CD4-positive, alpha-beta T cell treated with Interleukin-15 for 4 hours (primary cell): ENCODE measurements at places on chromosomes 7 and 10.
A peak's percentile ranks its signal among the peaks of the same experiment; 100 is the strongest.

GRCh38 chr7:49635800-49636199 is 137.6 kb upstream of the VWC2 start:
- DNase-seq = no peak

DNA sequence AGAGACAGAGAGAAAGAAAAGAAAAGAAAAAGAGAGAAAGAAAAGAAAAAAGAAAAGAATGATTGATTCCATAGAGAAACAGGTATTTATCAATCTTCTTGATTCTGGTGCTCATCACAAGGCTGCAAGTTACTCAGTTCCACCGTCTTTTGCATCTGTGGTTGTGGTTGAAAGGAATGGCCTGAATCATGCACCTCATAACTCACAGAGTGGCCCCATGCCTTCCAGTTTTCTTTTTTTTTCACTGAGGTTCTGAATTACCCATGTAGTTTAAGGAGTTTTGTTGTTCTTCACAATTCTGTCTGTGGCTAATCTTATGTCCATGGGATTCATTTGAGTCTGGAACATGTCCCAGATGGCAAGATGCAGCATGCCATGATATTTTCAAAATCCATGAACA is 156.0 kb downstream of the ZNF33B start:
- no peak for DNase-seq

DNA sequence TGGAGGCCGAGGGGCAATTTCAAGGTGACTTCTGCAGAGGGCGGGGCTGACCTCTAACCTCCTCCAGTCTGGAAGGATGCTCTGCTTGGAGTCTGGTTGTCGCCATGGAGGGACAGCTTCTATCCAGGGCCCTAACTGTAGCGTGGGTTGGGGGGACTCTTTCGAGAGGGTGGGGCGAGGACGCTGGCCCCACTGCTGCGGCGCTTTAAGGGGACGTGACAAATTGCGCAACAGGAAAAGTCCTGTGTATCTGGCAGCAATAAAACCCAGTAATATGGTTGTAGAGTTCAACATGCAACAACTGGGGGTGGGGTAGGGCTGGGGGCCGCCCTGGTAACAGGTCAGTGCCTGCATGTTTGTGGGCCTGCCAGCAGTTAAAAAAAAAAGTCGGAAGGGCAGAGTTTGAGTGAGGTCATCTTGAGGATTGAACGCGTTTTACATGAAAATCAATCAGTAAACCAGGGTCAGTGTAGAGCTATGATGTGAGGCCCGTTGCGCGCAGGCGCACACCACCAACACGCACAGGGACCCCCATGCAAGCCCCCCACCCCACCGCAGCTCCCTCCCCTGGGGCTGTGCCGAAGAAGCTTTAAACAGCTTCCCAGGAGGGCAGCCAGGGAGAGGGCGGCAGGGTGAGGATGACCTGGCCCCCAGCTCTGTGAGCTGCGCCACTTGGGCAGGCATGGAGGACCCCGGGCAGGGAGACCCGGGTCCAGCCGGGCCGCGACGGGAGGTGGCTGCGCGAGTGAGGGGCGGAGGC is 4.3 kb downstream of the SHH start:
- DNase-seq = no peak

GRCh38 chr7:2936301-2936700 is 92.2 kb upstream of the GNA12 start:
- DNase-seq = no peak

- DNase-seq = no peak
These were observed 152.4 kb upstream of the GNAI1 start for GRCh38 chr7:79982141-79982770.

GRCh38 chr10:2837674-2838073 is 229.7 kb upstream of the PFKP start:
- no peak for DNase-seq

DNA sequence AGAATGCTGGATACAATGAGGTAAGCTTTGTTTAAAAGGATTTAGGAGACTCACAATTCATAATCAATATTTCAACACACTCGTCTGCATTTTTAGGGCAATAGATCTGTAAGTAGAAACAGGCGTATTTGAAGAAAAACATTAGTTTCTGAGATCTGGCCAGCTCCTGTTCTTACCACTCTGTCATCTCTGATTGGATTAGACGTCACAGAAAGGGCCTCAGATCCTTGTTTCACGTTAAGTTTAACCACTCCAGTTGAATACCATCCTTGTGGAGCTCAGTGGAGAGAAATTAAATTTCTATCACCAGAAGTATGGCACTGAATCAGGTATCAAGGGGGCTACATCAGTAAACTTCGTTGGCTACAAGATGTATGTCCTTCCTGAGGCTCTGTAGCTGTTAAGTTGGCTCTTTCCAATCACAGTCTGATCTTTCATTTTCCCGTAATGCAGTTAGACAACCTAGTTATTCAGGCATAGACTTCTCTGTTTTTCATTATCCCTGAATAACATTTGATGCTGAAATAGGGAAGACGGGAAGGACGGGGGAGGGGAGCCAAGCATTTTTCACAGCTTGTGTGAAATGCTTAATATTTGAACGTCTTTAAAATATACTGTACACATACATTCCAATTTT is 659.2 kb upstream of the GALNT17 start:
- DNase-seq = no peak

- no peak for DNase-seq
These were observed 259.3 kb downstream of the ARHGAP12 start for GRCh38 chr10:31669357-31669756.

DNA sequence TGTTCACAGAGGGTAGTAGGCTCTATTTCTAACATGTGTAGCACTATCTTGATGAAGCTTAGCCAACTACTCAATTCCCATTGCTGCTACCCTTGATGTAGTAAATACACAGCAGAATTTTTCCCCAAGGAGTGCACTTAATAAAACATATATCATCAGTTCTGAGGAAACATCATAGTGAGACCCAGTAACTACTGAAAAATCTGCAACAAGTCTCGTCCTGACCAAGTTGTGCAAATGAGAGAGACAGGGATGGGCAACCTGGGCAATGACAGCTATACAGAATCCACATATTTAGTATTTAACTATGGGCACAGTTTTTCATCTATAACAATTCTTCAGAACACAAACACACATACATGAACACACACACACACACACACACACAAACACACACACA is 1073.8 kb upstream of the SORCS1 start:
- no peak for DNase-seq

DNA sequence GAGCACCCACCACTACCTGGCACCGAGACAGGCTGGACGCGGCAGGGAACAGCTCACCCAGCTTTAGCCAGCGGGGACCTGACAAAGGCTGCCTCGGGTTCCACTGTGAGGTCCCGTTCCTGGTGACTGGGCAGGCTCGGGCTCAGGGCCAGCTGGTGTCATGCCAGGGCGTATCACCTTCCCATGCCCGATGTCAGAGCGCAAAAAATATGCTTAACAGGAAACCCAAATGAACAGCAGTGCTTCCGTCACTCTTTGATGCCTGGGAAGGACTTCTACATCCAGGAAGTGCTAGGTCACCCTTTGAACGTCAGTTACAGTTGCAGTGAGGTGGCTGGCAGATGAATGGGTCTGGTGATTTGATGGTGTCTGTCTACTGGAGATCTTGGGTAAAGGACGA is 106.0 kb downstream of the ADARB2 start:
- DNase-seq = no peak

- no peak for DNase-seq
These were observed 42.9 kb downstream of the MKI67 start for GRCh38 chr10:128083191-128083895.

- DNase-seq = no peak
These were observed 150.1 kb downstream of the SNX10 start for GRCh38 chr7:26441611-26442277.

DNA sequence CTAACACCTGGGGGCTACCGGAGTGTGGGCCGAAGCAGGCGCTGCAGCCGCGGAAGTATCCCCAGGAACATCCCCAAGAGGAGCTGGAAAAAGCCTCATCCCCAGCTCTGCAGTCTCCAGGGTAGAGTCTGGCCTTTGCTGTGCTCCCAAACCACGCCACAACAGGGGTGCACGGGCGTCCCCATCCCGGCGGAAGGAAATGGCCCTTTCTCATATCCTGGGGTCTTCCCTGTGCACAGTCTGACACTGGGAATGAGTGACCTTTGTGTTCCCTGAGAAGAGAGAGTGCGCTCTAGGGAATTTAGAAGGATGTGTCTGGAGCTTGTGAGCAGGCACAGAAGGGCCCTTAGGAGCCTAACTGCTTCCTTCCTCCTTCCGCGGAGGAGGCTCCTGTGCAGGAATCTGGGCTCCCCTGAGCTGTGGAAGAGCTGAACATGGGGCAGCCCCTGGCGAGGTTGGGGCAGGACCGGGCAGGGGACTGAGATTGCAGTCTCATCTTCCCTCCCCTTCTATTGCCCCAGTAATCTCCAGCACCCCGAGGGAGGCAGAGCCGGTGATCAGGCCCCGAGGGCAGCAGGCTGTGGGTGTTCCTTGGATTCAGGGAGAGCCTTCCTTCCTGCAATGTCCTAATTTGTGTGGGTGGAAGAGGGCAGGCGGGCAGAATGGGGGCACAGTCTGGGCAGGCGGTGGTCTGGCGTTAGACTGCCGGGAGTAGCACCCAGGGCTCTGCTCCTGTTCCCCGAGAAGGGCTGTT is 1.3 kb downstream of the REPIN1 start:
- DNase-seq = no peak

GRCh38 chr10:69358148-69358795 is 58.4 kb downstream of the TACR2 start:
- no peak for DNase-seq

DNA sequence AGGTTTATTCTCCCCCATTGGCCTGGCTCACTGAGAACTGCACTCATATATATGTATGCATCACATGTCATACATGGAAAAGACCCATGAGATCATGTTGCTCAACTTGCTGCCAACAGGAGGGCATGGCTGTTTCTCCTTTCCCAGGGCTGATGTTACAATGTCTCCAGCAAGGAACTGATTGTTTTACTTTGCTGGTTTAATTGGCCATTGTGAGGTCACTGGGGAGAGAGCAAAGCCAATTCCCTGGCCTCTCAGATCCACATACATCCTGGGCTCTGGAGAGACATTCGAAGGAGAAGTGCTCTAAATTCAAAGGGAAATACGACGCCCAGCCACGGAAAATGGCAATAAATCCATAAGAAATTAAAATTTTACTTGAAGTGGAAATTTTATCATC is 287.8 kb downstream of the WDR11 start:
- DNase-seq = no peak

DNA sequence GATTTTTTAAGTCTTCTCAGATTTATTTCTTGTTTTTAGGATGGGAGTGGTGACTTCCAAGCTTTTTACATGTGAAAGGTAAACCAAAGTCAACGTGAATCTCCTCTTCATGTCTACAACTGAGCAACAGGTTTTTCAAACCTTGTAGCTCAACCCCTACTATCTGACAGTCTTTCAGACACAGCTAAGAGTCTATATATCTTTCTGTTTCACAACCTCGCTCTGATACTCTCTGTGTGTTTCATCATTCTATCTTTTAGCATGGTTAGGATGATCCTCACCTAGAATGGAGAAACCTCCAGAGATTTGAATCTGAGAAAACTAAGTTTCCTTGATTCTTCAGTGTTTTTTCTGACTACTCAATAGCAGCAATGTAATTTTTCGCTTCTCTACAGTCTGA is 96.1 kb downstream of the EPDR1 start:
- DNase-seq = no peak

- DNase-seq = peak; percentile 64
These were observed 24.6 kb downstream of the PRSS2 start for GRCh38 chr7:142795339-142795863.

GRCh38 chr10:95578619-95579018 is 17.4 kb upstream of the SORBS1 start:
- DNase-seq = no peak

DNA sequence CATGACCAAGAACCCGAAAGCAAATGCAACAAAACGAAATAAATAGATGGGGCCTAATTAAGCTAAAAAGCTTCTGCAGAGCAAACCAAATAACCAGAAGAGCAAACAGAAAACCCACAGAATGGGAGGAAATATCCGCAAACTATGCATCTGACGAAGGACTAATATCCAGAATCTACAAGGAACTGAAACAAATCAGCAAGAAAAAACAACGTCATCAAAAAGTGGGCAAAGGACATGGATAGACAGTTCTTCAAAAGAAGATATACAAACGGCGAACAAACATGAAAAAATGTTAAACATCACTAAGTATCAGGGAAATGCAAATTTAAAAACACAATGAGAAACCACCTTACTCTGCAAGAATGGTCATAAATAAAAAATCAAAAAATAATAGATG is 35.3 kb upstream of the CACUL1 start:
- DNase-seq = no peak

- peak; percentile 65 for DNase-seq
These were observed at the start of gene PAOX for GRCh38 chr10:133379152-133379800. PAOX (plus strand) TSS chr10:133379262; CDS start chr10:133379317, 55 bp downstream.

GRCh38 chr10:65040796-65041195 is 1519.6 kb downstream of the REEP3 start:
- DNase-seq = no peak

GRCh38 chr7:130152493-130153210 is 52.6 kb downstream of the TMEM209 start:
- no peak for DNase-seq

DNA sequence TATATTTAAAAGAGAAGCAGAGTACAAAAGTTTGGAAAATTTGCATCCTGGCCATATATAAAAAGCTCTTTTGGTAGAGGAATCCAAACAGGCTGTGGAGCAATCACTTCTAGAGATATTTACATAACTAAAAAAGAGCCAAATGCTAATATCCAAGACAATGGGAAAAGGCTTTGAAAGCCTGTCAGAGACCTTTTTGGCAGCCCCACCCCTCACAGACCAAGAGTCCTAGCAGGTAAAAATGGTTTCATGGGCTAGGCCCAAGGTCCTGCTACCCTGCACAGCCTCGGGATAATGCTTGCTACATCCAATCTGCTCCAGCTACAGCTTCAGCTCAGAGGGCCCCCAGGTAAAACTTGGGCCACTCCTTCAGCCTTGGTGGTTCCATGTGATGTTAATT is 430.2 kb upstream of the KCND2 start:
- no peak for DNase-seq

- DNase-seq = no peak
These were observed 95.4 kb downstream of the TBXAS1 start for GRCh38 chr7:139924461-139924860.
